Endodermal cell (in vitro differentiated cells): ENCODE measurements at places on chromosomes 11 and 22. TPM values are rescaled to one million over a fixed set of nuclear protein-coding genes. Genes with fewer than 3 reads are reported as not detected.

The CDHR5 gene
- 0.13 TPM in 1 of 2 replicates, not detected in the other for total RNA-seq

GRCh38 chr11:72002841-72003775 is 4.4 kb downstream of the IL18BP start:
- no peak for DNase-seq

GRCh38 chr11:1070594-1071462 is 3.8 kb upstream of the MUC2 start:
- DNase-seq: no peak

- no peak for DNase-seq
Measured at GRCh38 chr11:17692931-17693330, 26.4 kb upstream of the MYOD1 start.

- no peak for DNase-seq
Measured at GRCh38 chr11:132254906-132255305, 884.5 kb downstream of the NTM start.
